ENCODE measurements at places on chromosomes 4 and X. TPM values are rescaled to one million over a fixed set of nuclear protein-coding genes. Genes with fewer than 3 reads are reported as not detected.

The UGT2B15 gene
- total RNA-seq: not detected

The MAML3 gene
- 7.3 TPM for total RNA-seq

The STEEP1 gene
- total RNA-seq: 51.9 TPM

The ATP1B4 gene
- total RNA-seq: not detected

The S100G gene
- total RNA-seq: not detected

The NEIL3 gene
- total RNA-seq: not detected

The FAM9C gene
- not detected for total RNA-seq

The ESX1 gene
- total RNA-seq: not detected

The COL25A1 gene
- total RNA-seq: 0.81 TPM

The TMEM154 gene
- 1.6 TPM for total RNA-seq

The PNMA6A gene
- total RNA-seq: 8.1 TPM

The KLHL4 gene
- 0.56 TPM for total RNA-seq

The USP17L27 gene
- total RNA-seq: not detected

The PCDH7 gene
- total RNA-seq: 331 TPM

The CLDN22 gene
- not detected for total RNA-seq

The ATP8A1 gene
- total RNA-seq: 24.7 TPM

The NHSL2 gene
- total RNA-seq: 16.5 TPM

The LNX1 gene
- 12.6 TPM for total RNA-seq

The FAM156B gene
- total RNA-seq: 37.6 TPM

The HTN3 gene
- total RNA-seq: not detected

The SLC6A14 gene
- not detected for total RNA-seq

The VCX3B gene
- total RNA-seq: not detected

The HSD17B13 gene
- total RNA-seq: 0.54 TPM

The JCHAIN gene
- total RNA-seq: 7.9 TPM

The ITIH6 gene
- total RNA-seq: not detected

The SSX3 gene
- not detected for total RNA-seq

The SPANXN5 gene
- not detected for total RNA-seq

The SRP72 gene
- total RNA-seq: 52.9 TPM

The NRK gene
- 7.4 TPM for total RNA-seq

The SYTL5 gene
- not detected for total RNA-seq

The CT45A5 gene
- not detected for total RNA-seq

The GRIA3 gene
- total RNA-seq: 7.9 TPM

The FGD1 gene
- 11.5 TPM for total RNA-seq

The MAMLD1 gene
- 7.9 TPM for total RNA-seq

The ATG4A gene
- total RNA-seq: 18.8 TPM
